Activated CD4-positive, alpha-beta T cell treated with anti-CD3 and anti-CD28 coated beads, Interleukin-10, Interleukin-2, amounts not matched to agents 100 ng/mL and 50 ng/mL, durations not matched to agents 16 hours and 8 hours (primary cell): ENCODE measurements at places on chromosomes 6 and 20.

GRCh38 chr6:13865141-13865540 is 50.8 kb upstream of the MCUR1 start:
- no peak for DNase-seq

DNA sequence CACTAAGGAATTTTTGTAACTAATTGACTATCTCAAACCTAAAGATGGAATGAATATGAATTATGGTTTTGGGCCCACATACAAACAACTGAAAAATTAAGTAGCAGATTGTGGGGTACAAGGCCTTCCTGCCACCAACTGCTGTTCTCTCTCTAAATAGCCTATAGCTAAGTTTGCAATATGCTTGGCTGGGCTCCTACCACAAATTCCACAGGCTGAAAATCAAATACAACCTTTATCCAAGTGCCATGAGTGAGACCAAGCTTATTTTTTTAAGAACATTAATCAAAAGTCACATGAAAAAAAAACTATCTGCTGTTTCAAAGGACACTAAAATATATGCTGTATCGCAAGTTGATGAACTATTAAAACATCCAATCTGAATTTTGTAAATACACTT is 52.1 kb downstream of the TENT5A start:
- no peak for DNase-seq

DNA sequence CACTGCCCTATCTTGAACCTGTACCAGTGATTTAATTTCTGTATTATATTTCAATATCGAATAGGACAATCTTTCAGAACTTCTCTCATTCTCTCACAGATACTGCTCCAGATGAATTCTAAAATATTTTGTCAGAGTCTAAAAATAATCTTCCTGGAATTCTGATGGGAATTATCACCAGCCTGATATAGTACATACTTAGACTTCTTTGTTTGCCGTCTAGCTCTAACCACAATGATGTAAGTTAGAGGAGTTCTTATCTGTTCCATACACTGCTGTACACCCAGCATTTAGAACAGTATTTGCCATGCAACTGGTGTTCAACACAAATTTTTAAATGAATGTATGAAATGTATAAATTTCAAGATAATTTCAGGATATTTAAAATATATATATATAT is 1.3 kb upstream of the HUS1B start:
- no peak for DNase-seq

- DNase-seq, result no peak
These were observed 88.0 kb downstream of the FRK start for GRCh38 chr6:115972679-115973078.

GRCh38 chr6:9250852-9251251 is 815.5 kb upstream of the SLC35B3 start:
- DNase-seq, result peak; percentile 0

- peak; percentile 72 for DNase-seq
These were observed 186.8 kb downstream of the ARID1B start for GRCh38 chr6:156963712-156964700.

DNA sequence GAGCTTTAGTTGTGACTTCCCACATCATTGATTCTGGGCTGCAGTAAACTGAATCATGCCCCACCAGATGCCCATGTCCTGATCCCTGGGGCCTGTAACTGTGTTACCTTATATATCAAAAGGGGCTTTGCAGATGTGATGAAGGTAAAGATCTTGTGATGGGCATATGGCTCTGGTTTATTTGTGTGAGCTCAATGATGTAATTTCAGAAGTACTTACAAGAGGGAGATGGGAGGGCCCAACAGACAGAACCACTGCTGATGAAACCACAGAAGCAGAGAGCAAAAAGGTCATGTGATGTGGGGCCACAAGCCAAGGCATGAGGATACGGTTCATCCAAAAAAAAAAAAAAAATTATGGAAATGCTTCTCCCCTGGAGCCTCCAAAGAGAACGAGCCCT is 118.7 kb downstream of the TOX2 start:
- DNase-seq, result peak; percentile 65

GRCh38 chr6:118902726-118903125 is 8.8 kb downstream of the ASF1A start:
- DNase-seq, result no peak

DNA sequence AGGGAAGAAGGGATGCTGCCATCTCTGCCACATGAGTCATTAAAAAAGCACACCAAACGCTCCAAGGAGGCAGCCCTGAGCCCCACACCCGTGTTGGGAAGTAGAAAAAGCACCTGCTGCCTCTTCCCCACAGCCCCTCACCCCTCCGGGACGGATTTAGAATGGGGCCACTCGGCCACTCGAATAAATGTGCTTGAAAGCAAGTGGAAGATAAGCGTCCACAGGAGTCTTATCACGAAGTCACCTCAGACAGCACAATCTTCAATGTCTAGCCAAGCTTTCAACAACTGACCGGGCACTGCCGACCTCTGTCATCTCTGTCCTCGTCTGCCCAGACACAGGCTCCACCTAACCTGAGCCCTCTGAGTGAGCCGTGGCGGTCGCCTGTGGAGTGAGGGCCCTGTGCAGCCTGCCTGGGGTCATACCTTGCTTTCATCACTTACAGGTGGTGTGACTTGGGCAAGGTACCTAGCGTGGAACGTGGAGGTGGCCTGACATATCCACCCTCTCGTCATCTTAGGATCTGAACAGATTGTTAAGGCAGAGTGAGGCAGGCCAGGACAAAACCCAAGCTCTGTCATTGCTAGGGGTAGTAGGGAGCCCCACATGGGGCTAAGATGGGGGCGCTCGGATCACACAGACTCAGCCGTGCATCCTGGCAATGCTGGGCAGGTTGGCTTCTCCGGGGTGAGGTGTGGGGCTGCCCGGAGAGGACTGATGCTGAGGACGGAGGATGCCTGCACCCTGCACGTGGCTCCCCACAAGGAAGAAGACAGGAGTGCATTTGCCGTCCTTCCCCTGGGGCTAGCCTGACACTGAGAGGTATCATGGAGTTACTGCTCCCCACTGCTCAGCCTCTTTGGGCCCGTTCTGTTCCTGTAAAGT is 34.8 kb downstream of the PSMG4 start:
- DNase-seq, result no peak

DNA sequence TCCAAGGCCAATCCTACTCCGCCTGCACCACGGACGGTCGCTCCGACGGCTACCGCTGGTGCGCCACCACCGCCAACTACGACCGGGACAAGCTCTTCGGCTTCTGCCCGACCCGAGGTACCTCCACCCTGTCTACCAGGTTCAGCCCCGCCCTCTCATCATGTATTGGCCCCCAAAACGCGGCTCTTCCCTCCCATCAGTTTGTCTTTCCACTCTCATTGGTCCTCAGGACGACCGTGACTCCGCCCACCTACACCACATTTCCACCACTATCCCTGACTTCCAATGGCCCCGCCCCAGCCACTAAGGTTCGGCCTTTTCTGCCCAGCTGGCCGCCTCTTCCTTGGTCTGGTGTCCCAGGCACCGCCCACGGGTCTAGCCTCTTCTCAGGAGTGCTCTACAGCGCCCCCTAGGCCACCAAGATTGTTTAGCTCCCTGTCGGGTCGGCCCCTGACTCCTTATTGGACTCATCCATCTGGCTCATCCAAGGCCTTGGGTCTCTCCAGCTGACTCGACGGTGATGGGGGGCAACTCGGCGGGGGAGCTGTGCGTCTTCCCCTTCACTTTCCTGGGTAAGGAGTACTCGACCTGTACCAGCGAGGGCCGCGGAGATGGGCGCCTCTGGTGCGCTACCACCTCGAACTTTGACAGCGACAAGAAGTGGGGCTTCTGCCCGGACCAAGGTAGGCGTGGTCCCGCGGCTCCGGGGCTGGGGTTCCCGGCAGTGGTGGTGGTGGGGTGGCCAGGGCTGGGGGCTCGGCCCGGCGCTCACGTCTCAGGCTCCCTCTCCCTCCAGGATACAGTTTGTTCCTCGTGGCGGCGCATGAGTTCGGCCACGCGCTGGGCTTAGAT is 3.1 kb downstream of the MMP9 start:
- DNase-seq, result peak; percentile 57

GRCh38 chr6:43927532-43928210 is 157.7 kb downstream of the VEGFA start:
- no peak for DNase-seq

DNA sequence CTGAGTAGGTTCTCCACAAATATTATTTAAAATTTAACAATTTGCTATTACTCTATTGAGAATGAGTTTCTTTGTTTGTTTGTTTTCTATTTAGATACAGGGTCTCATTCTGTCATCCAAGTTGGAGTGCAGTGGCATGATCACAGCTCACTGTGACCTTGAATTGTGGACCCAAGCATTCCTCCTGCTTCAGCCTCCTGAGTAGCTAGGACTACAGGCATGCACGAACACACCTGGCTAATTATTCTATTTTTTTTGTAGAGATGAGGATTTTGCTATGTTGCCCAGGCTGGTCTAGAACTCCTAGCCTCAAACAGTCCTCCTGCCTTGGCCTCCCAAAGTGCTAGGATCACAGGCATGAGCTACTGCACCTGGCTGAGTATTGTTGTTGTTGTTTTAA is 122.2 kb downstream of the PHF3 start:
- no peak for DNase-seq

DNA sequence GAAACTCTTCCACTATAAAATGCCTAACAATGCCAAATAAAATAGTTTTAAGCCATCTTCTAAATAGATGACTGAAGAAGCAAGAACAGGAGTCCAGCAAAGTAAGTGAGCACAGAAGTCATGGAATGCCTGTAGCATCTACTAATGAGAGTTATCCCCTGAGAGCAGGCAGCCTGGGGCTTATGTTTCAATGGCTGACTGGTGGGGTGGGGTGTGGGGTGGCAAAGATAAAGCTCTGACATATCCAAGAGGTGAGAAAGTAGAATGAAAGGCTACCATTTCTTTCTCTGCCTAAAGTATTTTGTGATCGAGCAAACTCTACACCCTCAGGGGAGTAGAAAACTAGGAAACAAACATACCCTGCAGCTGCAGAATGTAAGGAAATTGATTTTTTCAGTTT is 348.8 kb downstream of the TFAP2B start:
- DNase-seq, result no peak

GRCh38 chr20:23079016-23079351 is 7.1 kb downstream of the CD93 start:
- no peak for DNase-seq
